Dermis microvascular lymphatic vessel endothelial cell (primary cell): ENCODE measurements at places on chromosomes 1 and 21. TPM values are rescaled to one million over a fixed set of nuclear protein-coding genes. Genes with fewer than 3 reads are reported as not detected.
A peak's percentile ranks its signal among the peaks of the same experiment; 100 is the strongest.

NKAIN1 gene
- under 0.01 TPM in 1 of 2 replicates, not detected in the other for total RNA-seq

LCE1C gene
- not detected in 2 replicates for total RNA-seq

- no peak for DNase-seq
Observed at GRCh38 chr1:167770127-167770526, 48.3 kb downstream of the MPZL1 start.

TAS1R1 gene
- 0.13 TPM in 1 of 2 replicates, not detected in the other for total RNA-seq

HTR1D gene
- 0.13 TPM in 2 replicates for total RNA-seq

DNA sequence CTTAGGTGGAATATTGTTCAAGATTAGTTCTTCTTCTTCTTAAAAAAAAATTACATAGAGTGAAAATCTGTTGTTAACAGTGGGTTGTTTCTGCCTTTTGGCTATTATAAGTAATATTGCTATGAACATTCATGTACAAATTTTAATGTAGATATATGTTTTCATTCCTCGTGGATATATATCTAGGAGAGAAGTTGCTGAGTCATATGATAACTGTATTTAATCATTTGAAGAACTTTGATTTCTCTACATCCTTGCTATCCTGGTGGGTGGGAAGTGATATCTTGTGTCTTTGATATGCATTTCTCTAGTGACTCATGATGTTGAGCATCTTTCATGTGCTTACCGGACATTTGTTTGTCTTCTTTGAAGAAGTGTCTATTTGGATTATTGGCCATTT is 29.9 kb downstream of the MAST2 start:
- no peak for DNase-seq

DNA sequence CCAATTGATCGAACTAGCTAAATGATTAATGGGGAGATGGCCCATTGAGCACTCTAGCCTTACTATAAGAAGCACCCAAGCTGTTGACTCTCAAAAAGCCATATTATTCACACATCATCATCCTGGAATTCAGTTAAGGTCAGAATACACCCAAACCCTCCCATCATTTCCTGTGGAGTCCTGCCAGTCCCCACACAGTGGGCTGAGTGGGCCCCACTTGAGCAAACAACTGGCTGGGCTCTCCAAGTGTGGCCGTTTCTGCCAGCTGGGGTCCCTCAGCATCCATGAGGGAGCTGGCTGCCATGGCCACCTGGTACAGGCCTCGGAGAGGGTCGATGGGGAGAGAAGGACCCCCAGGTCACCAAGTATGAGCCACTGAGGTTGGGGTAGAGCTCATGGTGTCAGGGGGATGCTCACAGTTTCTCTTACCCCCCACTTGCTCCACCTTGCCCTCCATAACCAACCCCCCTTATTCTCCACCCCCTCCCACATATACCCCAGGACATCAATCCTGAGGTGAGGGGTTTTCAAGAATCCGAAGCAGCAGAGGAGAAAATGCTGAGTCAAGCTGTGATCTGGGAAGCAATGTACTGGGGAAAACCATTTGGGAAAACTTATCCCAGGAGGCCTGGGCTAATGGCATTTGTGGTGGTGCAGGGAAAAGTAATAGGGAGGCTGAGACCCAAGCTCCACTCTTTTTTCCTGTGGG is 60.3 kb downstream of the UBE2T start:
- DNase-seq: peak; percentile 4

DNA sequence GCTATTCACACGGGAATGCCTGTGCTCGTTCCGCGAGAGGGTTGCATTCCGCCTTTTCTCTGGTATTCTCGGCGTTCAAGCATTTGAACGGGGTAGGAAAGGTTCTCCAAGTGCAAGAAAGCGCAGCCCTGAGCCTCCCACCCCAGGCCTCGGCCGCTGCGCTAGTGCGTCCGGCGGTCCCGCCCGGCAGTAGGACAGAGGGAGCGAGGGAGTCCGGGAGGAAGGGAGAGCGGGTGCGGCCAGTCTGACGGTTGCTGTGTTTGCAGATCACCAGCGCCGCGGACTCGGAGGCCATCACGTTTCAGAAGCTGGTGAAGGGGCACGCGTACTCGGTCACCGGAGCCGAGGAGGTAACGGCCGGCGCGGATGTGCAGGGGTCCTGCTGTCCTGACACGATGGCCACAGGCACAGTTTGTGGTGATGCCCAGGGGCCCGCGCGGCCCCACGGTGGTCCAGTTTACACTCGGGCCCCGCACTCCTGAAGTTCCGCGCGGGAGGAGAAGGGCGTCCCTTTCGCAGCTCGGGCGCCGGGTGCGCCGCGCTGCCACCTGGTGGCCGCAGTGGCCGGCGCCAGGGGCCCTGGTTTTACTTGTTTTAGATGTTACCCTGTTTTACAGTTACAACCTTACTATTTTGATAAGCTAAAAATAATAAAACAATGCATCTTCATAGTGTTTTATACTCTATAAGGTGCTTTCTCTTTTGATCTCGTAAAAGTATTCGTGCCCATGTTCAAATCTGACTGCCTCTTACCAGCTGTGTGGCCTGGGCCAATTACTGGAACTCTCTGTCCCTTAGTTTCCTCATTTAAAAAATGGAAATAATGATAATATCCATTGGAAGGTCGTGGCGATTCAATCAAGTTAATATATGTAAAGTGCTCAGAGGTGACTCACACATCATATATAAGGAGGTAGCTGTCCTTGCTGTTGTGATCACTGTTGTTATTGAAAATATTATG is 36.7 kb downstream of the CAPN2 start:
- DNase-seq: peak; percentile 66

POU3F1 gene
- total RNA-seq: under 0.01 TPM in 1 of 2 replicates, not detected in the other

GRCh38 chr1:78170859-78171258 is 125.1 kb downstream of the GIPC2 start:
- no peak for DNase-seq

- DNase-seq: no peak
Observed at GRCh38 chr1:208979776-208980175, 603.7 kb upstream of the CAMK1G start.

DNA sequence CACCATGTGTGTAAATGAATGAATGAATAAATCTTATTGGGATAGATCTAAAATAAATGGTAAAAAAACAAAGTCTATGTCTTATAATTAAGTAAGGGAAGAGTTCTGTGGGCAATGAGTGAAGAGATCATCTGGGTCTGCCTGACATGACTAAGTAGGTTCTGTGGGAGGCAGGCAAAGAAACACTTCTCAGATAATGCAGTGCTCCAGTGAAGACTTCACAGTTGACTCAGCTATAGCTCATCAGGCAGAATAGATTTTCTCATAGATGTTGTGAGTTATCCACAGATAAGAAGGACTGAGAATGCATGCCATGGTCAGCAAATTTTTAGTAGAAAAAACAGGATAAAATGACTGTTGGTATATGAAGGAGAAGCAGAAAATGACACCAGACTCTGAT is 12.4 kb downstream of the KRTAP22-2 start:
- no peak for DNase-seq

GRCh38 chr1:8679395-8679800 is 138.0 kb downstream of the RERE start:
- DNase-seq: peak; percentile 68

DNA sequence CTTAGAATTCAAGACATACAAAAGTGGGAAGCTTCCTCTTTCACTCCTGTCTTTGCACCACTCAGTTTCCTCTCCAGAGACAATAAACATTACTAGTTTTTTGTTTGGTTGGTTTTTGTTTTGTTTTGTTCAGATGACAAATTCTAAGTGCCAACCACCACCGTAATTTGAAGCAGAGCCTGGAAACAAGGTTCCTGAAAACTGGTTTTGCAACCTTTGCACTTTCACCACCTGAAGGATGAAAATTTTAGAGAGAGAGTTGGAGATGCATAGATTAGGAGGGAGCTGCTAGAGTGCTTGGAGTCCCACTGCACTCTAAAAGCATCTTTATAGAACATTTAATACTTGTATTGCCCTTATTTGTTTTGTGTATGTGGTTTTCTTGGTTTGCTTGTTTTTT is 20.2 kb upstream of the MGST3 start:
- DNase-seq: no peak

DNA sequence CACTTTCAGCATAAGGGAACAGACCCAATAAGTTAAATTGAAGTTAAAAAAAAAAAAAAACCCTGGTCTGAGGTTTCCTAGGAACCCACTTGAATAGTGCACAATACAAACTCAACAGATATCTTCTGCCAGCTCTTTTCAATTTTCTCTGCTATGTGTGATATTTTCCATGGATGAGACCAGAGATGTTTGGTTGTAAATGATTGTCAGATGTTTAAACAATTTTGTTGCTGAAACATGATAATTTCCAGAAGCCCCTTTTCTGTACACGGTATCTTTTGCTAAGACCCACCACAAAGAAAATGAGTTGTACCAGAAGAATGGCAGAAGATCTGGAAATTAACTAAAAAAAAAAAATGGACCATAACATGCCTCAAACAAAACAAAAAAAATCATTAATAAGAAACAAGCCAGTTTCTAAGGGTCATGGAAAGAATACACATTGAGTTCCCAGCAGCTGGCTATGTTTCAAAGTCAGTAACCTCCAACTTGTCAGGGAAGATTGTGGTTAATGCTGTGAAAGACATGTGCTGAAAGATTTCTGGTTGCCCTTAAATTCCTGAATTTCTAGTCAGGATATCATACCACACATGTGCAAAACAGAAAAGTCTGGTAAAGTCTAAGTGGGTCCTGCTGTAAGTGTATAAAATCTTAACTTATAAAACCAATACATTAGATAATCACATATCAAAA is 35.6 kb upstream of the MGST3 start:
- DNase-seq: peak; percentile 17

KIF17 gene
- 22.0 and 24.0 TPM in 2 replicates for total RNA-seq

DNA sequence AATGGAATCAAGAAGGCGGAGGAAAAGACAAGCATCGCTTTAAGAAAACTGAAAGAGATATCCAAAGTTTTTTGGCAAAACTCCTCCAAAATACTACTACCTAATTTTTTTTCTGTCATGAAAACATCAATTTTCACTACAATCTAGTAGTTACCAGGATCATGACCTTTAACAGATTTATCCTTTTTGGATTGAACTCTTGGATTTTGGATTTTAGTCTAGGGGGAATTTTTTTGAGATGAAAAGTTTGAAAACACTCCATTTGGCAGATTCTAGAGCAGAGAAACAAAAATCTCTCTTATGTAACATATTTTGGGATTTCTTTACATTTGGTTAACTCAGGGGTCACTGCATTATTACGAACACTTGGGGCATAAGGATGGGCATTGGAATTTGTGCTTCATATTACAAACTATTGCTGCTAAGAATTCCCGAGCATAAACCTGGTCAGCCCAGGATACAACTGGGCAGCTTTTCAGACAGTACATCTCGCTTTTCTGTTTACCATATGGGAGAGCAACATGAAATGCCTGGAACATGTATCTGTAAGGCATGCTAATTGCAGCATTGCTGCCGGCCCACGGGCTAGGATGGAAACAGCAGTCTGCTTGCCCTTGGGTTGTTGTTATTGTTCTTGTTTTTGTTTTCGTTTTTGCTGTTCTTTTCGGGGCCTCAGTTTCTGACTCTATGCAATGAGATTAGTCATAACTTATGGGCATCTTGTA is 264.3 kb downstream of the RHOU start:
- no peak for DNase-seq

DNA sequence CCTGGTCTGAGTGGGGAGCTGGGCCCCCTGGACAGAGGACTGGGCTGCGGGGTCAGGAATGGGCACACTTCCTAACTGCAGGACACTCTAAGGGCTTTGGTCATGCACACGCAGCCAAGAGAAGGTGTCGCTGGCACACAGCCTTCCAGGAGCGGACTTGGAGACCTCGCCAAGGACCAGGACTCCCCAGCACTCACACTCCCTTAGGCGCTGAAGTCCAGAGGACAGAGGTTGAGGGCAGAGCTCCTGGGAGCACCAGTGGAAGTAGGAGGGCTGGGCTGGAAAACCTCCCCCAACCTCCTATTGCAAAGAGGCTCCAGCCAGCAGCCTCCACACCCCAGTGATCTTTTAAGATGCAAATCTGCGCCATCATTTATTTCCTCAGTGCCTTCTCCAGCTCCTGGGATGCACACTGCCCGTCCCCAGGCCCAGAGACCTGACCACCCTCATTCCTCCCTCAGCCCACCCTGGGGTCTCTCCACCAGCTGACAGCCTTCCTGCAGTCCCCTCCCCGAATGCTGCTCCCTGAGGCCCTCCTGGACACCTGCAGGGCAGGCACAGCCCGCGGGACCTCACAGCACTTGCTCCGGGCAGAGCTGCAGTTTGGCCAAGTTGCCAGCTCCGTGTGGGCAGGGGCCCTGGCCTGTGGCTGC is 3.0 kb downstream of the TSPEAR start:
- DNase-seq: no peak

GRCh38 chr1:240171907-240172306 is 80.2 kb downstream of the FMN2 start:
- no peak for DNase-seq

DNA sequence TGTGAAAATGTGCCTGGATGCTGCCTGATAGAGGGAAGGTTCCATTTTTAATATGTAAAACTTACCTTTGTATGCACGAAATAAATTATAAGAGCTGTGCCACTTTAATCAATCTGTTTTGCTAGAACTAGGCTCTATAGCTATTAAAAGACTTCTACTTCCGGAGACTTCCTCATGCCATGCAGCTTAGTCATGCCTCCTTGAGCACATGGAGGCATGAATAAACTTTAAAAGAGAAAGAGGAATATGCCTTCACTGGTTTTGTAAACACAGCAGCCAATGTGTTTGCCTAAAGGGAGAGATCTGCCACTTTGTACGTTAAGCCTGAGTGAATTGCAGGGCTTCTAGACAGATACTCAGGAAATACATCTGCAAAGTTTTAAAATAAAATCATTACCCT is 604.6 kb downstream of the LRRIQ3 start:
- no peak for DNase-seq

GLUL gene
- total RNA-seq: 312 and 484 TPM in 2 replicates

DNA sequence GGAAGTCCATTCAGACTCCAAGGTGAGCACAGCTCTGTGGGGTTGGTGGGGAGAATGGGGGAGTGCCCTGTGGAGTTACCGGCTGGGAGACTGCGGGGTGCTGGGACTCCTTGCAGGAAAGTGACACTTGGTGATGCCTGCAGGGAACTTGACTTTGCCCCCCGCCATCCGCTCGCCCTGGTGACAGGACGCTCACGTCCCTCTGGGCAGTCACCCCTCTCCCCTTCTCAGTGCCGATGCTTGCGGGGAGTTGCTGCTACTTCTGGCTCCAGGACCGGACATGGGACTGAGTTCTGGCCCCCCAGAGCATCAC is 209.5 kb upstream of the C1orf174 start:
- no peak for DNase-seq

S100A2 gene
- total RNA-seq: 0.76 and 2.2 TPM in 2 replicates

GRCh38 chr1:149915429-149916192 is 2.0 kb downstream of the SV2A start:
- DNase-seq: no peak

DNA sequence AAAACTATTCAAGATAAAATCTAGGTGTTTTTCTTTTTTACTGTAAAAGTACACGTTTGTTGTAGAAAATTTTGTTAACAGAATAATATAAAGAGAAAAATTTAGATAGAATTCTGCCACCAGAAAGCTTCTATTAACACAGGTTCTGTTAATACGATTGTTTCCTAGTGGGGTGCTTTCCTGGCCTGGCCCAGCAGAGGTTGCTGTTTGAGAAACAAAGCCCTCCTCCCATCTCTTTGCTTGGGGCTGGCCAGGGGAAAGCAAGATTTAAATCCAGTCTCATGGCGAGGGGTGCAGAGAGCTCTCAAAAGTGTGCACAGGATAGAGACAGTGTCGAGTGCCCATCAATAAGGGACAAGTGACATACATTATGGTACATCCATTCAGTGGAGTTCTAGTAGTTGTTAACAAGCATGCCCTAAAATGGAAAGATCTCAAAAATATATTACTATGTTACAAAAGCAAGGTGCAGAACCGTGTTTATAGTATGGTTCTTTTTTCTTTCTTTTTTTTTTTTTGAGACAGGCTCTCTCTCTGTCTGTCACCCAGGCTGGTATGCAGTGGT is 14.6 kb upstream of the ACBD3 start:
- no peak for DNase-seq
